ENCODE measurements at places on chromosomes 4 and X.

DNA sequence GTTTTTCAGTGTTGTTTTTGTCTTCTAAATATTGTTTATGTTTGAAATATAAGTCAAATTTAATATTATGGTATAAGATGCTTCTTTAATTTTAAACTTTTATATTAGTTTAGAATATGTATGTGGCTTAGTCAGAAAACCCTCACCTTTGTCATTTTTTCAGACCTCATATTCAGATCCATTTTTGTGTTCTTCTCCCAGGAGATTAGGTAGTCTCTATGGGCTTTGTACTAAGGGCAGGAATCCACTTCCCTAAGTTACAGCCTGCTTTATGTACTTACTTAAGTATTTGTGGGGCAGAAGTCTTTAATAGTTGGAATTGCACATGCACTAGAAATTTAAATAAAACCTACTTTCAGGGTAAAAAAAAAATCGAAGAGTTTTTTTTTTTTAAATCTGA is 63.5 kb upstream of the TENM3 start:
- no peak for DNase-seq

- DNase-seq = peak; percentile 45
These were observed 106.7 kb downstream of the ARHGAP6 start for GRCh38 chrX:11558972-11559371.

DNA sequence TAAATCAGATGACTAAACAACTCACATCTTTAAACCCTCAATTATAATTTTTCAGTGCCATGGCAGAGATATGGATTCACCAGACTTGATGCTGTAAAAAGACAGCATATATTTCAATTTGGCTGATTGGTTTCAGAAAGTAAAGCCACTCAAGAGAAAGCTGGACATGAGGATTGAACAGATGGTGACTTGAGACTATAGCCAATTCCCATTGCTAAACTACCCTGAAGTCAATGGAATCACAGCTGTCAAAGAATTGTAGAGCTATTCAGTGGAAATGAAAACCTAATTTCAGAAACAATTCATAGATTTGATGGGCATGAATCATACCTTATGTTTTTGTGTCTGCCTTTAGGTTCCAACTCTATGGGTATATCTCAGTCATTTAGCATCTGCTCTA is 510.6 kb upstream of the BOD1L1 start:
- DNase-seq = no peak

DNA sequence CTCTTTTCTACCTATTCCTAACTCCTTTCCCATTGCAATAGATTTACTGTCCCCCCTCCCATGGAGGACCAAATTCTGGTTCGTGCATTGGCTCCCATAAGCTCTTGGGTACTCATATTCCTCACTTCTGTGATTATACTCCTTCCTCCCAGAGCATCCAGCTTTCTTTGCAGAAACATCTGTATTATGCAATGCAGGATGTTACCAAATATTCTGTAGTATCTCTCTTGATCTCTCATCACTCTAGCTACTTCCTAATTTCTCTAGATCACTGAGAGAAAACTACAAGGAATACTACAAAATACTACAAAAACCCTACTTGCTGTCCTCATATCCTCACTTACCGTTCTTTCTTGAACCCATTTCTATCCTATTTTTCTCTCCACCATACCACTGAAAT is 395.9 kb upstream of the HS3ST1 start:
- no peak for DNase-seq

- no peak for DNase-seq
These were observed 19.3 kb downstream of the SEC24D start for GRCh38 chr4:118816538-118817177.

DNA sequence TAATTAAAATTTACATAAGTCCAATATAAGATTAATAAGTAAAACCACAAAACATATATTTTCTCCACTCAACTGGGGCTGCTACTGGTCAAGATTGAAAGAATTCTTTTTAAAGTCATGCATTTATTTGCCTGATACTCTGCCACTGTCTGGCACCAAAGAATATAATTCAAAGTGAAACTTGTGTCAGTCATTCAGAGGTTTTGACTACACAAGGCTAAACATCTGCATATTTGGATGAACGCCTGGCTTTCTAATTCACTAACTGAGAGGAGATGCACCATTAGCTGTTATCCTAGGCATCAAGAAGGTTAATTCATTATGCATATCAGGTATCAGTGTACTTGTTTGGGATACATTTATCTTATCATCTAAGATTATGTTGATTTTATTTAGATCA is 598.5 kb downstream of the CENPC start:
- DNase-seq = no peak

GRCh38 chr4:128675083-128675482 is 134.4 kb upstream of the JADE1 start:
- no peak for DNase-seq

- DNase-seq = no peak
These were observed 28.9 kb downstream of the CYTL1 start for GRCh38 chr4:4990329-4990728.

GRCh38 chr4:53015681-53016080 is 153.6 kb downstream of the RASL11B start:
- DNase-seq = peak; percentile 2

DNA sequence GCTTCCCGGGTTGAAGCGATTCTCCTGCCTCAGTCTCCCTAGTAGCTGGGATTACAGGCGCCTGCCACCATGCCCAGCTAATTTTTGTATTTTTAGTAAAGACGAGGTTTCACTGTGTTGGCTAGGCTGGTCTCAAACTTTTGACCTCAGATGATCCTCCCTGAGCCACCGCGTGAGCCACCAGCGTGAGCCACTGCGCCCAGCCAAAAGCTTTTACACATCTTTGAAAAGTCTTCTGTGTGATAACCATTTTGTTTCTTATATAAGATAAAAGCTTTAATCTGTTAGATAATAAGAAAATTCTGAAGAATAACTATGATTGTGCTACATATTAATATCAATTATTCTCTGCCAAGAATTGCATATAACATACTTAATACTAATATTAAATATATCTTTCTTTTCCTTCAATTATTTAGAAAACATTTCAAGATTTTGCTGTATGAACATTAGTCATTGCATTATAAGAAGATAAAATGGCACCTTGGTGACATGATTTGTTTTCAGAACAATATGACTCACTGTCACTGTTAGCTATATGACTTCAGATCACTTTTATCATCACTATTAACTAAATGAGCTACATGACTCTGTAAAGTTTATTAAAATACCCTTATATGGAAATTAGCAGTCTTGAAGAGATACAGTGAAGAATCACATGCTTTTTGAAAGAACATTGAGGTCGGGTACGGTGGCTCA is 33.4 kb downstream of the RUFY3 start:
- no peak for DNase-seq

- DNase-seq = no peak
These were observed 42.4 kb upstream of the ATP6AP2 start for GRCh38 chrX:40538406-40538805.

DNA sequence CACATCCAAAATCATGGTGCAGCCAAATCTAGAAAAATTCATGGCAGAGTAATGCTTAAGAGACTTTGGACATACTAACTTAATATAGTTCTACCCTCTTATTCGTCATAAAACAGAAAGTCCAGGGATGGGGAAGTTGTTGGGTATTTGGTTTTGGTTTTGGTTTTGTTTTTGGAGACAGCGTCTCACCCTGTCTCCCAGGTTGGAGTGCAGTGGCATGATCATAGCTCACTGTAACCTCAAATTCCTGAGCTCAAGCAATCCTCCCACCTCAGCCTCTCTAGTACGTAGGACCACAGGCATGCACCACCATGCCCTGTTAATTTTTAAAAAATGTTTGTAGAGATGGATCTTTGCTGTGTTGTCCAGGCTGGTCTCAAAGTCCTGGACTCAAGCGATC is 271.8 kb upstream of the TENM3 start:
- DNase-seq = no peak

GRCh38 chrX:39174772-39175417 is 373.6 kb downstream of the MID1IP1 start:
- no peak for DNase-seq

DNA sequence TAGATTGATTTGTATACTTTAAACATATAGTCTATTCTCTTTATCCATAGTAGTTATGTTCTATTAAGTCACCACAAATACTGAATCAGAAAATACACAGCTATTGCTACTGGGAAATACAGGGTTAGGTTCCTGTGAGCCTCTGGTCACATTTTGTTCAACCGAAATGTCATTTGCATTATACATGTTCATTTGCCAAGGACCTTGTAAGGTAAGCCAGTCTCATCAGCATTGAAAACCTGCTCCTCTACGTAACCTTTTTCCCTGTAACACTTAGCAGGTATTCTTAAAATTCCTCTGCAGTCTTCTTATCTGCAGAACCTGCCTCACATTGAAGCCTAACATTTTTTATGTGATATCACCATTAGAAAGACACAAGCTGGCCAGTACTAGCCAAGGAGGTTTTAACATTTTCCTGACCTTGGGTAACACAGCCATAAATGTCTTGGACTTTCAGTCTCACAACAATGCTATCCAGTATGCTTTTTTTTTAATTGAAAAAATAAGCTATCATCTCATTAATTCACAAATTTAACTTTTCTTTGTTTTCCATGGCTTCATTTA is 765.7 kb upstream of the IGFBP7 start:
- DNase-seq = no peak

DNA sequence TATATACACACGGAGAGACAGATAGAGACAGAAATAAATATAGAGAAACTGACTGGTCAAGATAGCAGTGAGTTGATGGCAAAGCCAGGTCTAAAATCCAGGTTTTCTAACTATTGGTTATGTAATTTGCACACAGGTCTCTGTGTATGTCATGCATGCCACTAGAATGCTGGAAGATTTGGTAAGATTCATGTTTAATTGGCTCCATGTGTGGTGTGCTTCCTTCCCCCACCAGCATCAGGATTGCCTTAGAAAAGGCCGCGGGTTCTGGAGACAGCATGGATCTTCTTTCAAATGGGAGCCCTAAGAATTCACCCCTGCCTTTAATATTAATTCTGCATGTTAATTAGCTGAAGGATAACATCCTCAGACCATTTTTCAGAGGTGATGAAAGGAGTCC is 31.3 kb downstream of the HAND2 start:
- no peak for DNase-seq

DNA sequence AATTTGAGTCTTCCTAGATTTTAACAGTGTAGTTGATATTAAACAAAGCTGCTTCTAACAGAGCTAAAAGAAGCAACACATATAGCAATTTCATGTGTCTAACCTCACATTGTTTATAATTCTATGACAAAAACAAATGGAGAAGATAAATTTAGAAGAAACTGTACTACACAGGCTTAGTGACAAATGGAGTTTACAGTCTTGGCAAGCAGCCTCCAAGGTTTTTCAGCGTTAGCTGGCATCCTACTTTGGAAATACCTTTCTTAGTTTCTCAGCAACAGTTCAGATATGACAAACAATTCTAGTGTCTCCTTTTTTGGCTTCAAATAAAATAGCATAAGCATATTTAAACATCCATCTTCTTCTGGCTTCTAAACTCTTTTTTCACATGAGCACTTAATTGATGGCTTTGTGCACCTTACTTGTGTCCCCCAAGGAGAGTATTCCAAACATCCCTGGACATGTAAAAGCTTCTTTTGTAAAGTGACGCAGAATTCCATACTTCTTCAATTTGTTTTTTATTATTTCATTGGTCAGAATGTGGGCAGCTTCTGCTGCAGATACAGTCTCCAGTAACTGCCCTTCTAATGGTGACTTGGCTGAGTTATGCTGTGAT is 249.8 kb downstream of the ANTXR2 start:
- DNase-seq = no peak

- DNase-seq = no peak
These were observed 67.2 kb upstream of the SHISA3 start for GRCh38 chr4:42330002-42330592.

DNA sequence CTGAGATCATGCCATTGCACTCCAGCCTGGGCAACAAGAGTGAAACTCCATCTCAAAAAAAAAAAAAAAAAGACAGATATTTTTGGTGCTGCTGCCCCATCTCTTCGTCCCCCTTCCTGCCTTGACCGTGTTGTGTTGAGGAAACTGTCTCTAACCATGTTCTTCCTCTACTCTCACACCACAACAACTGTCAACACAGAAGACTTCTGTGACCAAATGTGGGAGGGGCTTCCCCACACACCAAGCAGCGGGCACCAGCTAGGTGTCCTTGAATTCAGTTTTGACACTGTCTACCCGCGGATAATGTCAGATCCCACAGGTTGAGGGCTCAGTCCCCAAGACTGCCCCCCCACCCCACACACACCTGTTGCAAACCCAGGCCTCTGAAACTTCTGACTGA is 104.7 kb upstream of the BCOR start:
- DNase-seq = no peak

- no peak for DNase-seq
These were observed 54.1 kb downstream of the TLR10 start for GRCh38 chr4:38728631-38729141.

DNA sequence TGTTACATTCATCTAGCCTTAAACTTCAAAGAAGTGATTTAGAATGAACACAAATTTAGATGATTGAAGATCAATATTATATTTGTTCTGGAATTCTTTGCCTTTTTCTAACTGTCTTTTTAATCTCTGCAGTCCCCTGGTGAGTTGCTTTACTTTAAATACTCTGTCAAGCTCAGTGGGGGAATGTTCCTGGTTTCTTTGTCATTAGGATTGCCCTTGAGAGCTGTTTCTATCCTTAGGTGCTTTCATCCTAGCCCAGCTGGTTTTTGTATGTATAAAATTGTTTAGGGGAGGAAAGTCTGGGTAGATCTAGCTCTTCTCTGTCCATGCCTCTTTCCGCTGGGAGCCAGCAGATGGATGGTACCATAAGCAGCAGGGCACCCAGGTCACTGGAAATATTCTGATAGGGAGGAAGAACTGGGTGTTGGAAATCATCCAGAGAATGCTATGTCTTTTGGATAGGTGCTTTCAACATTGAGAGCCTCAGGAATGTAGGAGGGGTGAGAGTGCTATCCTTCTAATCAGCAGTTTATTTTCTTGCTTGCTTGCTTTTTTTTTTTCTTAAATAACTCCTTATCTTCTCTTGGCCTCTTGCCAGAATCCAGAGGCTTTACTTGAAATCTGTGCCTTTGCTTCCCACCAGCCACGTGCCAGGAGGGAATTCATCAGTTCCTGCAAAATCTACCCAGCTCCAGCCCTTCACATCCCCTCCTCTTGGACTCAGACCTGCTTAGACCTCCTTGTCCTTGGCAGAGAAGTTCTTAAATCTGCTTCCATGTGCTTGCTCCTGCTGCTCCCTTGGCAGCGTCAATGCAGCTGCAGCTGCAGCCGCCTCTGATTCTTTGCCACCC is 215.3 kb upstream of the ANXA3 start:
- no peak for DNase-seq

DNA sequence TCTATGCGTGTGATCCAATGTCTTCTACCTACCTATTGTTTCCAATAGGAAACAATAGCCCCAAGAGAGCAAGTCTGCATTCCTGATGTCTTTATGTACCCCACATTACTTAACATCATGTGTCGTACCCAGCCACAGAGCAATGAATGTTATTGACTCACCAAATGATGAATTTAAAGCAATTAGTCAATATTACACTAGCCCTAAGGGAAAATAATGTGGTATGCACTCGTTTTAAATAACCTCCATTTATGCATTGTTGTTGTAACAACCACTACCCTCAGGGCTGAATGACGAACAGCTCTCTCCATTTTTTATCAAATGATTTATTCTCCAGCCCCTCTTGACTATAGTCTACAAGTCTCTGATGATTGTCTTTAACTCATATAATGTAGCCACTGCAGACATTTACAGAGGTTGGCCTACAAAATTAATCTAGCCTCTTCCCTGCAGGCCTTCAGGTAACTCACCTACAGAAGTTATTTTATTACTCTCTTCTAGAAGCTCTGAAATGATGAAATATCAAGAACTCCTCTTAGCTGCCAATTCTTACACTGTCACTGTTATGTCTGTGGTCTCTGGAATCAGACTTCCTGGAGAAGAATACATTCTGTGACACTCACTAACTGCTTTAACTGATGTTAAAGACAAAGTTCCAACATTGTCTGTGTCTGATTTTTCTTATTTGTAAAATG is 601.7 kb upstream of the GRIA3 start:
- no peak for DNase-seq

Measured in stimulated activated CD8-positive, alpha-beta memory T cell treated with anti-CD3 and anti-CD28 coated beads, Interleukin-2, amount 100 ng/mL, for 48 hours (primary cell).